ENCODE measurements at places on chromosomes 2 and 18.

GRCh38 chr2:144239306-144239705, 280.6 kb downstream of the ZEB2 start:
- no peak for DNase-seq

GRCh38 chr2:120347396-120348060, 1.6 kb downstream of the INHBB start:
- DNase-seq = no peak

GRCh38 chr2:112310906-112311305, 35.5 kb downstream of the ZC3H6 start:
- DNase-seq = no peak

GRCh38 chr2:73870084-73870483, 22.7 kb upstream of the ACTG2 start:
- DNase-seq = no peak

GRCh38 chr2:38108907-38109731, 33.2 kb upstream of the CYP1B1 start:
- no peak for DNase-seq

GRCh38 chr18:3186678-3187658, 32.8 kb downstream of the MYOM1 start:
- no peak for DNase-seq

DNA sequence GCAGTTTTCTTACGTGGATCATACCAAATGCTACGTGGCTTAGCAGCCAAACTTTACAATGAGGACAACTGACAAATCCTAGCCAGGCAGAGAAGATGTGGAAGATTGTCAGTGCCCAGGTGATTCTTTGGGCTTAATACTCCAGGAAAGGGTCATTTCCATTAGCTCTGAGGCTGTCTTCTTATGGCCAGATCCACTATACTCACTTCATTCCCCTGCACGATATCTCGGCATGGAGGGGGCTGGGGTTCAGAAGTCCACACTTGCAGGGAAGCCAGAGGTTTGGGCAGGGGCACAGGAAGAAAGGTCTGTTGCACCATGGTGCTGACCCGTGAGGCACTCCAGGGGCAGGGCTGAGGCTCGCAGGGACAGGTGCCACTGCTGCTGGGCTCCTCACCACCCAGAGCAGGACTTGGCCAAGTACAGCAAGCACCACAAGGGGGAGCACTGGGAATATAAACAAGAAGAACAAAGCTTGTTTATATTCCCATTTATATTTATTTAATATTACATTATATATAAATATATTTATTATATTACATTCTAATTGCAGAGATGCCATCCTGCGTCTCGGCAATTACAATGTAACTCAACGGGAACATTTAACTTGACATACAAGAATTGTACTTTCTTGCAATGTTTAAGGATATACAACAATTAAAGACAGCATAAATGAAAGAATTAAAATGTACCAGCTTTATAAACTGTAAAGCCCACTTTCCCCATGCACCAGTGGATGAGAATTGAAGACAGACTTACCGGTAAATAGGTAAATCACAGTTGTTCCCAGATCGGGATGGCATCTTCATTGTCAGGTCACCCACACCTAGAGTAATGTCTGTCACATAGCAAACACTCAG, 27.2 kb downstream of the CLUL1 start:
- DNase-seq = peak; percentile 30

- DNase-seq = no peak
Measured at GRCh38 chr18:10453806-10454680, at the start of gene APCDD1. APCDD1 (plus strand) TSS chr18:10454635; CDS start chr18:10454982, 347 bp downstream.

DNA sequence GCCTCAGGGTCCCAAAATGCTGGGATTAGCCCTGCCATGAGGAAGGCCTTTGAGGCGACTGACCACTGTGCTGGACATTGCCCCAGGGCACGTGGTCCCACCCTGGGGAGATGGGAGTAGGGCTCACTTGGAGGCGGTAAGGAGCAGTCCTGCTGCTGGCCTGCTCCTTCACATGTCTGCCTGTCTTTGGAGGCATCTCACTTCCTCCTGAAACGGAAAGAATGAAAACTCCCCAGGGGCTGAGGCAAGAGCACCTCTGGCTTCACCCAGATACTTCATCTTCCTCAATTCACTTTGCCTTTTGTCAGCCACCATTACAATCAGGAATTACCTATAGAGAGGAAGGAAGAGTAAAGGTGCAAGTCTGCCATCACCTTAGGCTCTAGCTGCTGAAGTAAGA, 59.9 kb upstream of the GATA6 start:
- no peak for DNase-seq

DNA sequence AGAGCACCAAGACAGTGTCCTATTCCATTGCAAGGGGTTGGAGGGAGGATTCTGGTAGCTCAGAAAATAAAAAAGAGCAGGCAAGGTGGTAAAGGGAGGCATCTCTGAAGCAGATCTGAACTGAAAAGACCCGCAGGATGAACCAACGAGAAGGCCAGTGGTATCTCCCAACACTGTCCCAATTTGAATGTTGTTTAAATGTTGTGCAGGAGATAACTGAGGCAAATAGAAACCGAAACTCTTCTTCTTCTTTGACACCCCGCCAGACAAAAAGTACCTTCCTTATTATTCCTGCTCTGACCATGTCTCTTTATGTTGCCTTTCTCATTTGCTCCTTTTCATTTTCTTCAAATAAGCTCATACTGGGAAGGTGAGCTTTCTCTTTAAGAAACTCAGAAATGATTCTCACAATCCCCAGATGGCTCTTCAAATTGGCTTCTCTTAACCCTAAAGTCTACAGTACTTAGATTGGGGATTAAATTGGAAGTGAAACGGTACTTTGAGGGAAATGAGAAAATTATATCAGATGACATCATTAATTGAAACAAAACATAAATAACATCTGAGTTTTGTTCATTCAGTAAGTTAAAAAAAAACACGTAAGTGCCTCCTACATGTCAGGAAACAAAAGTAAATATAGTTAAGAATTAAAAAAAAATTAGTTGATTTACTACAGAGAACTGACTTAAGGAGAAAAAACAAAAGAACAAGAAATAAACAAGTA, 143.6 kb downstream of the WDPCP start:
- DNase-seq = no peak

DNA sequence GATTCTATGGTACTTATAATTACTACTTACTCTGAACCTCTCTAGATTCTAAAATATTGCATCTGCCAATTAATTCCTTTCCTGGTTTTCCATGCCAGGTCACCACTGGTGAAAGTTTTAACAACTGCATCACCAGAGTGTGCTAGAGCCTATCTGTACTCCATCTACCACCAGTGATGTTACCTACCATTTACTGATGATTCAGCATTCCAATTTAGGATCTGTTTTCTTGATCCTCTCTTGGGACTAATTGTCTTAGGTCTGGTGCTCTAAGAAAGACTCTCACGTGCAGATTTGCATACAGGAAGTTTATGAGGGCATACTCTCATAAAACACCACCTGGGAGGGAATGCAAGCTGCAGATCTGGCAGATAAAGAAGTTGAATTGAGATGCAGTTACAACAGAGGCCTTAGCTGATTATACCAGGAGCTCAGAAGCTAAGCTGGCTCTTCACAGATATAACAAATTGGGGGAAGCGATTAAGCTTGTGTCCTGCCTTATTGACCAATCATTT, 347.6 kb upstream of the VRK2 start:
- DNase-seq = no peak

DNA sequence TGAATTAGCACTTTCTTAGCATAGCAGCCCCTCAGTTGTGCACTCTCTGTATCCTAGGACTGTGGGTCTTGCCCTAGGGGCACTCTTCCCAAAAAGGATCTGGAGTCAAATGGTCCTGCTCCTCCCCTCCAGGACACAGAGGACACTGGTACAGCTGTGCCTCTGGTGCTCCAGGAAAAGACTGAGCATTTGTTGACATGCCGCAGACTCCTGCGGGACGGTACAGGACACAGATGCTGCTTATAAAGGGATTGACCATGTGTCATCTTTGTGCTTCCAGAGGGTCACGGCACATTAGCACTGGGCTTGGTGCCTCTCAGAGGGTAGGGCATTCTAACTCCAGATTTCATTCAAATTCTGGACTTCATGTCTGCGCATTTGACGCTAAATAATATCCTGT, 110.5 kb downstream of the KLF7 start:
- DNase-seq = no peak

DNA sequence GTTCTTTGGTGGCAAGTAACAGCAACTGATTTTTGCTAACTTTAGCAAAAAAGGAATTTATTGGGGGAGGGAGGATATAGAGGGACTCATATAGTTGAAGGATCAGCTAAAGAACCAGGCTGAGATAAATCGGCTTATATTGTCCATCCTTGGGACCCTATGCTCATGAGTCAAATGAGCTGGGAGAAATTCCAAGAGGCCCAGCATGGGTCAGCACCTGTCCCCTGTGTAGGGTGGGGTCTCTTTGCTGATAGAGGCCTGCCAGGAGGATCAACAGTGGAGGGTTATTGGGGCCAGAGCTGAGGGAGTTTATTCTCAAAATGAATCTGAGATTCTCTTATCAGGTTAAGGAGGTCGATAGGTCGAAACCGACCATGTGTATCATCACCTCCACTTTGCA, 97.2 kb downstream of the VAPA start:
- DNase-seq = no peak

- no peak for DNase-seq
Measured at GRCh38 chr2:9102861-9103662, 99.6 kb upstream of the MBOAT2 start.

DNA sequence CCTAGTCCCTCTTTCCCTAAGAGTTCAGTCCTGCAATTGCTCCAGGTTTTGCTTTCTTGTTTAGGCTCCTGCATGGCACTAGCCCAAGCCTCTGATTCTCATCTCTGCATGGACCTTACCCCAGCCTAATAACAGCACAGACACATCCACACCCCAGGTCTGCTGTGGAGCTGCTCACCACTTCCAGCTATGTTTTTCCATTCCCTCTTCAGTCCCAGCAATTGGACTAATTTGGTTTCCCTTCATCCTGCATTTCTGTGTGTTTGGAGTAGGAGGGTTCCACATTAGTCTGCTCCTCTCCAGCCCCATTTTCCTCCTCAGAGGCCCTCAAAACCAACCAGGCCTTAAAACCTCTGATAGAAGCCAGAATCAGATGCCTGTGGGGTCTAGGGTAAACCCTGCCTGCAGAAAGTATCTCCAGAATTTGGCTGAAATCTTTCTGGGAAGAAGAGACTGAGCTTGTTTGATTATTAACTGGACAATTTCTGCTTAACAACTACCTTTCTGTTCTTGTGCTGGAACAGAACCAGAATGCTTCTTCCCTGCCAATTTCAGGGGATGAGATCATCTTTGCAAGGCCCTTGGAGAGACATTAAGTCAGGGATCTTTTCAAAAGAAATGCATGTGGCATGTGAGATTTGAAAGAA, 95.9 kb downstream of the GFPT1 start:
- no peak for DNase-seq

Measured in stimulated activated CD8-positive, alpha-beta memory T cell treated with anti-CD3 and anti-CD28 coated beads, Interleukin-2, amount 100 ng/mL, for 48 hours (primary cell).